ENCODE measurements at places on chromosomes 2 and 18.

DNA sequence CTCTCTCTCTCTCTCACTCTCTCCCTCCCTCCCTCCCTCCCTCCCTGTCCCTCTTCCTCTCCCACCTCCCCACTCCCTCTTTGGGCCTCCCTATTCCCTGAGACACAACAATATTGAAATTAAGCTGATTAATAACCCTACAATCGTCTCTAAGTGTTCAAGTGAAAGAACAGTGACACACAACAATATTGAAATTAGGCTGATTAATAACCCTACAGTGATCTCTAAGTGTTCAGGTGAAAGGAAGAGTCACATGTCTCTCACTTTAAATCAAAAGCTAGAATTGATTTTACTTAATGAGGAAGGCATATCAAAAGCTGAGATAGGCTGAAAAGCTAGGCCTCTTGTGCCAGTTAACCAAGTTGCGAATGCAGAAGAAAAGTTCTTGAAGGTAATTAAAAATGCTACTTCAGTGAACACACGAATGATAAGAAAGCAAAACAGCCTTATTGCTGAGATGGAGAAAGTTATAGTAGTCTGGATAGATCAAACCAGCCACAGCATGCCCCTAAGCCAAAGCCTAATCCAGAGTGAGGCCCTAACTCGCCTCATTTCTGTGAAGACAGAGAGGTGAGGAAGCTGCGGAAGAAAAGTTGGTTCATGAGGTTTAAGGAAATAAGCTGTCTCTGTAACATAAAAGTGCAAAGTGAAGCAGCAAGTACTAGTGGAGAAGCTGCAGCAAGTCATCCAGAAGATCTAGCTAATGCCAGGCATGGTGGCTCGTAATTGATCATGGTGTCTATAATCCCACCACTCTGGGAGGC, 21.3 kb downstream of the MALT1 start:
- no peak for DNase-seq

DNA sequence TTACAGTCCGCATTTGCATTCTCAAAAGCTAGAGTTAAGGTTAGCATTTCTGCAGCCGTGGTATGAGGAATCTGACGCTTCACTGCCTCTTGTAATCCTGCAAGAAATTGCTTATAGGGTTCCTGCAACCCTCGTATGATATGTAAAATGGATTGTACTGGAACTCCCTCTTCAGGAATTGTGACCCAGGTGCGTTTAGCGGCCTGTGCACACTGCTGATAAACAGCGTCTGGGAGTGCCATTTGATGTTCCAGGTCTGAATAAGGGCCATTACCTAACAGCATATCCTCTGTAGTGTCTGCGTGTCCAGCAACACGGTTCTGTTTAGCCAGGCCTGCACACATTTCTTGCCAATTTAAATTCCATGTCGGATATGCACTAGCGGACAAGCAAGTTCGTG, 42.5 kb downstream of the CXCR4 start:
- DNase-seq, result no peak

- DNase-seq, result no peak
Observed at GRCh38 chr18:44198612-44199284, 481.9 kb upstream of the SETBP1 start.

- DNase-seq, result no peak
Observed at GRCh38 chr2:233468047-233468740, 98.4 kb downstream of the USP40 start.

DNA sequence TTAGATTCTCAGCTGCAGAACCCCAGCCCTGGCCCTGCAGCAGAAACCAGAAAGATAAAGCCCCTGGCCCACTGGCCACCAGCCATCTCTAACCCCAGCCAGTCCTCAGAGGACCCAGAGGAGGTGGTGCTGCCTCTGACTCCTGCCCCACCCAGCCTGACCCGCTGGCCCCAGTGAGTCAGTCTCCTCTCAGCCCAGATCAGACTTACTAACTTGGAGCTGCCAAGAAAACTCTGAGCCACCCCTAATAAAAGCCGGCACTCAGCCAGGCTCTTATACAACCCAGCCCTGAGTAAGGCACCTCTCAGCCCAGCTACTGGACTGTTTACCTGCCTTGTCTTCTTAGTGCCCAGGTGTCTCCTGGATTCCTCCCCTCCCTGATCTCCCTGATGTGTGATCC, 2.0 kb downstream of the SLC14A2 start:
- DNase-seq, result no peak

DNA sequence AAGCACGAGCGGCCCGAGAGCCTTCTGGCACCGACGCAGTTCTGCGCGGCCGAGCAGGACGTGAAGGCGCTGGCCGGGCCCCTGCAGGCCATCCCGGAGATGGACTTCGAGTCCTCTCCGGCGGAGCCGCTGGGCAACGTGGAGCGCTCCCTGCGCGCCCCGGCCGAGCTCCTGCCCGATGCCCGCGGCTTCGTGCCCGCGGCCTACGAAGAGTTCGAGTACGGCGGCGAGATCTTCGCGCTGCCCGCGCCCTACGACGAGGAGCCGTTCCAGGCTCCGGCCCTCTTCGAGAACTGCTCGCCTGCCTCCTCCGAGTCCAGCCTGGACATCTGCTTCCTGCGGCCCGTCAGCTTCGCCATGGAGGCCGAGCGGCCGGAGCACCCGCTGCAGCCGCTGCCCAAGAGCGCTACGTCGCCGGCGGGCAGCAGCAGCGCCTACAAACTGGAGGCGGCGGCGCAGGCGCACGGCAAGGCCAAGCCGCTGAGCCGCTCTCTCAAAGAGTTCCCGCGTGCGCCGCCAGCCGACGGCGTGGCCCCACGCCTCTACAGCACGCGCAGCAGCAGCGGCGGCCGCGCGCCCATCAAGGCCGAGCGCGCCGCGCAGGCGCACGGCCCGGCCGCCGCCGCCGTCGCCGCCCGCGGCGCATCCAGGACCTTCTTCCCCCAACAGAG, 70.4 kb downstream of the ARHGEF33 start:
- DNase-seq, result no peak

Measured in cortex of kidney (tissue), 1 donor.